Endothelial cell (in vitro differentiated cells): ENCODE measurements at places on chromosomes 6 and 20. TPM values are rescaled to one million over a fixed set of nuclear protein-coding genes. Genes with fewer than 3 reads are reported as not detected.

- no peak for DNase-seq
- H3K36me3 ChIP-seq = no peaks in the 10 kb centered on the region
- no peak overlapping the region for H3K27ac ChIP-seq
- no peak overlapping the region for H3K4me3 ChIP-seq
- H3K27me3 ChIP-seq = peaks cover 2% of the 10 kb centered on the region
These were observed 43.6 kb downstream of the SOD2 start for GRCh38 chr6:159649441-159649840.

DNA sequence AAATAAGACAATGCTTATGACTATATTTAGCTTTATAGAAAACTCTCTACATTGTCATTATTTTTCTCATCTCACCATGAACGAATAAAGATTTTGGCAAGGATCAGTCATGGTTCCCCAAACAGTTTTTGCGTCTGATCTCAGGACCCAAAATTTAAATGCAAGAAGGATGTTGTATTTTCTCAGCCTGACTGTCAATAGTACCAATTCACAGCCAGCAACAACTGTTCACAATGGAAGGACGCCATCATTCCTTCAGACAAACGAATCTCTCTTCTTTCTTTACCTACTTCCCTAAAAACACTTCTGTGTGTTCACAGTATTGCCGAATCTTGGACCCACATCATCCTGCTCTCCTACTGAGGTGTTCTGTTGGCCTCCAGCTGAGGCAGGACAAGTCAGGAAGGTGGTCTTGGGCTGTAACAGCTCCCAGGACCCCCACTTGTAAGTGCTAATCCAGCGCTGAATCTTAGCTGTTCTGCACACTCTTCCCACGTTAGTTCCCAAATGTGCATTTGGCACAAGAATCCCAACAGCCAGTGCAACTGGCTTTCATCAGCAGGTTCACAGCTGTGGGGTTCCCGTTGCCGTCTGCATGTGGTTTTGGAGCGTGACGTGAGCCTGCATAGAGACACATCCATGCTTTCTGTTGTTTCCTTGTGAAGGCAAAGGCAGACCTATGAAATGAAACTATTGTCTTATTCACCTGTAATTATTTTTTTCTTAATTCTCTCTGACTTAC is 600.0 kb downstream of the QKI start:
- H3K36me3 ChIP-seq = no peaks in the 10 kb centered on the region
- peaks cover 7% of the 10 kb centered on the region for H3K27me3 ChIP-seq
- no peak overlapping the region for H3K4me3 ChIP-seq
- peaks cover 6% of the 10 kb centered on the region for H3K4me1 ChIP-seq

GRCh38 chr20:53891306-53891894 is 179.0 kb downstream of the BCAS1 start:
- H3K36me3 ChIP-seq = no peaks in the 10 kb centered on the region
- no peak overlapping the region for H3K27ac ChIP-seq

SGK2 gene
- 0.85 TPM for total RNA-seq

KIF25 gene
- total RNA-seq = not detected

THBS2 gene
- total RNA-seq = 0.23 TPM

GRCh38 chr6:149129371-149130077 is 188.0 kb upstream of the TAB2 start:
- H3K27ac ChIP-seq = peak overlapping the region; percentile 84
- no peak for DNase-seq
- peaks cover 10% of the 10 kb centered on the region for H3K27me3 ChIP-seq
- peaks cover 49% of the 10 kb centered on the region for H3K4me1 ChIP-seq
- no peak overlapping the region for H3K4me3 ChIP-seq
- no peaks in the 10 kb centered on the region for H3K36me3 ChIP-seq

GRCh38 chr6:45679631-45680030 is 301.9 kb upstream of the SUPT3H start:
- DNase-seq = no peak
- H3K27me3 ChIP-seq = peaks cover 2% of the 10 kb centered on the region
- H3K4me3 ChIP-seq = peak overlapping the region; percentile 14
- H3K27ac ChIP-seq = peak overlapping the region; percentile 31

DNA sequence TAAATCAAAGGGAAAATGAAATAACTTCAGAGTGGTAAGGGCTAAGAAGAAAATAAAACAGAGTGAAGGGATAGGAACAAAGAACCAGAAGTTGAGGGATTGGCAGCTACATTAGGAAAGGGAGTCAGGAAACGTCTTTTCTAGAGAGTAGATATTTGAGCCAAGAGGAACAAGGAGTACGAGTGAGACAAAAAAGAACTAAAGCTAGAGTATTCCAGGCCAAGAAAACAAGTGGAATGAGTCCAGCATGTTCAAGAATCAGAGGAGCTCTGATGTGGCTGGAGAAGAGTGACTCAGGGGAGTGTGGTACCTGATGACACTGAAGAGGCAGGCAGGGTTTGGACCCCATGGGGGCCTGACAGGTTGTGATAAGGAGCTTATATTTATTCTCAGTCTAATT is 66.3 kb downstream of the CEP162 start:
- DNase-seq = no peak
- no peak overlapping the region for H3K27ac ChIP-seq
- H3K36me3 ChIP-seq = peaks cover 4% of the 10 kb centered on the region
- no peaks in the 10 kb centered on the region for H3K4me1 ChIP-seq
- no peaks in the 10 kb centered on the region for H3K27me3 ChIP-seq

DNA sequence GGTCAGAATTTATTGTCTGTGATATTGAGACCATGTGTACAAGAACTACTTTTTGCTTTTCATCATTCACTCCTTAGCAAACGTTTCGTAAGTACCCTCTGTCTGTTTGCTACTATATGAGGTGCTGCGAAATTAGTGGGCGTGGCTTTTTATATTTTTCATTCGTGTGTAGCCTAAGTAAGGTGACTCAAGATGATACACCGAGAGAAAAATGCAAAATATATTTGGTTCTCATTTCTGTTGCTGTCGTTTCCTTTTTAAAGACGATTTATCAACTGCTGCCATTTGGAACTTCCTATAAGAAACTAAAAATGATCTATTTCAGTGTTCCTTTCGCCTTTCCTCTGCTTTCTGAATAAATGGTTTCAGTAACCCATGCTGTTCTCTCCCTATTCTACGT is 61.2 kb downstream of the VAPB start:
- peaks cover 7% of the 10 kb centered on the region for H3K36me3 ChIP-seq
- no peak overlapping the region for H3K27ac ChIP-seq
- DNase-seq = no peak
- H3K4me3 ChIP-seq = no peak overlapping the region
- H3K4me1 ChIP-seq = peaks cover 14% of the 10 kb centered on the region
- no peaks in the 10 kb centered on the region for H3K27me3 ChIP-seq

DNA sequence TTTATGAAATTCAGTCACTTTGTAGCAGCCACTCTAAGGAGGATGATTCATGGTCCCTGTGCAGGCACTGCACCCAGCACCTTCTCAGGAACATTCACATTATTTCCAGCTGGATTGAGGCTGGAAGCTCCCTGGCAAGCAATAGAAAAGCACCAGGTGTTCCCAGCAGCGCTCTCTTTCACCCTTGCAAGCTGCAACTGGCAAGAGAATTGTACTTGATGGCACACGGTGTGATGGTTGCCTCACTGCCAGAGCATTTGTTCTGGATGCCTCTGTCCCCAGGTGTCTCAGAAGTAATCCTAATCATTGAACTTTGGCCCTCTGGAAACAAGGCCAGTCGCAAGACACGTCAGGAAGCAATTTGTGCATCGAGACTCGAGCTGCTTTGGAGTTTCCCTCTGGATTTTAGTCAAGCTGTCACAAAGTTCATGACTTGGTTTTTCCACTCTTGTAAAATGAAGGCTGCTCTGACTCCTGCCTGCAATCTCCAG is 24.9 kb upstream of the PHACTR2 start:
- no peaks in the 10 kb centered on the region for H3K36me3 ChIP-seq
- no peak overlapping the region for H3K4me3 ChIP-seq
- H3K4me1 ChIP-seq = peaks cover 35% of the 10 kb centered on the region
- no peak for DNase-seq
- H3K27ac ChIP-seq = no peak overlapping the region

DNA sequence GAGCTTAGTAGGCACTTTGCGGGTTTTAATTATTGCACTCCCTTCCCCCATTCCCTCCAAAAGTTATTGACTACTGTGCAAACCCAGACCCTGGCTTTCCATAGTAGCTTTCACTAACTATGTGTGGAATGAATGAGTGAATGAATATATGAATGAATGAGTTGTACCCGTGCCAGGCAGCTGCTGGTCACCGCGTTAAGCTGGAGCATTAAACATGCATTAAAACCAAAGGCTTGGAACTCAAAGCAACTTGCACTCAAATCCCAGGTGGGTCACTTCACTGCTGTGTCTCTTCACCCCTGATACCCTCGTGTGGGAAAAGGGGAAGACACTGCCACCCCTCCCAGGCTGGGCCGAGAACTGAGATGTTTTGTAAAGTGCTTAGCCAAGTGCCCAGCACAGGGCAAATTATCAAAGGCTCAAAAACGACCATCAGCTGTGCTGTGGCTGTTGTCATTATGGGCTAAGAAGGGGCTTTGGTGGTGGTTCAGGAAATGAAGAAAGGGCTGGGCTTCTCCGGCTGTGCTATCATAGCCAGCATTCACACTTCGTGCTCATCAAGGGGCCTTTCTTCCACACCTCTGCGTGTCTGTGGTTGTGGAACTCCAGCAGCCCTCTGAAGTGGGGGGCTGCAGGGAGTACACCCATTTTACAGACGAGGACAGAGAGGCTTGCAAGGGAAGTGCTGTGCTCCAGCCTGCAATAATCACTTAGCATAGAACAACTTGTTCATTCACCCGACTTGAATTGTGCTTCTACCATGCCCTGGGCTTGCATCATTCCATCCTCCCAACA is 60.2 kb upstream of the STX16 start:
- no peak for DNase-seq
- no peaks in the 10 kb centered on the region for H3K36me3 ChIP-seq

DNA sequence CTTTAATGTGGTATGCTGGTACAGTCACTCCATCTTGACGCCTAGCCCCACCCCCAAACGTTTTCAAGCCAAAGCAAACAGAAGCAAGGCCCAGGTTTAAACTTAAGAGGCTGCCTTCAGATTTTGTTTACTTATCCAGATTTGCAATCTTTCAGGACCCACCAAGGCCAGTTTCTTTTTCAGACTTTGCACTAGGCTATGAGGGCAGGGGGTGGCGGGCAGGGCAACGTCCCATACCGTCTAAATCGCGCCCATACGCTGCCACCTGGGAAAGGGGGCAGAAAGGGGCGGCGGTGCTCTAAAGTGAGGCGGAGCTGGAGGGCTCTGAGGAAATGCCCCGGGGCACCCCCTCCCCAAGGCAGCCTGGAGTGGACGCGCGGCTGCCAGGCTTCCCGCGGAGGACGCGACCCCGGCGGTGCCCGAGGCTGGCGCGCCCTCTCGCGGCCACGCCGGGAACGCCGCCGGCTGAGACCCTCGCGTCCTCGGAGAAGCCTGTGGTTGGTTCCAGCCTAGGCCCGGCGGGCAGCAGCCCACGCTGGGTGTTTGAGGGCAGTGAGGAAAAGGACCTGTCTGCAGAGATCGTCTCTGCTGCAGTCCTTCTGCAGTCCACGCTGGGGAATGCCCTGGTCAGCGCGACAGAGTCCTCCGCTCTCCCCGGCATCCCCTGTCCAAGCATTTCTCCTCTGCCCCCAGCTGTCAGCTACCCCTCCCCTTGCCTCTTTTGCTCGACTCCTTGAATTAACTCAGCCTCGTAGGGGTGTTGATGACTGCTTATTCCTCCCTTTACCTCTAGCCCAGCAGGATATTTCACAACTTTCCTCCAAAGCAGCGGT is 129.2 kb upstream of the PRND start:
- peaks cover 3% of the 10 kb centered on the region for H3K4me1 ChIP-seq
- H3K4me3 ChIP-seq = no peak overlapping the region
- peak; percentile 89 for DNase-seq
- no peak overlapping the region for H3K27ac ChIP-seq
- H3K27me3 ChIP-seq = no peaks in the 10 kb centered on the region
- H3K36me3 ChIP-seq = no peaks in the 10 kb centered on the region

- no peak overlapping the region for H3K4me3 ChIP-seq
- DNase-seq = no peak
- H3K27me3 ChIP-seq = no peaks in the 10 kb centered on the region
- H3K4me1 ChIP-seq = peaks cover 3% of the 10 kb centered on the region
- H3K27ac ChIP-seq = no peak overlapping the region
These were observed 41.5 kb downstream of the STXBP5 start for GRCh38 chr6:147245693-147246092.

DNA sequence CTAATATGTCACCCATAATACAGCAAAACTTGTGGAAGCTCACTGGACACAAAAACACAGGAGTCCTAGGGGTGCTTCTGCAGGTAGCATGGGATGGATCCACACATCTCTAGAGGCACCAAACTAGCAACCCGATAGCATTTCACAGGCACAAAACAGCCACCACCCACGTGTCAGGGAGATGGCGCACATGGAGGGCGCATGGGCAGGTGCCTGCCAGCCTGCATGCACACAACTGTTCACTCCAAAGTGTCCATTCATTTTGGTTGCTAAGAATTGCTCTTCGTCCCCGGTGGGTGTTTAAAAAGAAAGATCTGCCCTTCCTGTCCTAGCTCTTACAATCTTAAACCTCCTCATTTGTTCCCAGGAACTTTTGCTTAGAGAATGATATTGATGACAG is 171.3 kb downstream of the SYNDIG1 start:
- H3K4me3 ChIP-seq = no peak overlapping the region
- H3K27me3 ChIP-seq = peaks cover 3% of the 10 kb centered on the region
- no peaks in the 10 kb centered on the region for H3K36me3 ChIP-seq
- no peaks in the 10 kb centered on the region for H3K4me1 ChIP-seq

SDCBP2 gene
- 10.1 TPM for total RNA-seq

- H3K4me1 ChIP-seq = peaks cover 18% of the 10 kb centered on the region
- peaks cover 18% of the 10 kb centered on the region for H3K36me3 ChIP-seq
These were observed 204 bp downstream of the ADRM1 start for GRCh38 chr20:62303062-62303339.

GRCh38 chr6:128240024-128240428 is 280.4 kb downstream of the PTPRK start:
- DNase-seq = no peak
- no peaks in the 10 kb centered on the region for H3K27me3 ChIP-seq
- no peaks in the 10 kb centered on the region for H3K4me1 ChIP-seq
- H3K36me3 ChIP-seq = no peaks in the 10 kb centered on the region

- H3K4me3 ChIP-seq = no peak overlapping the region
- H3K4me1 ChIP-seq = peaks cover 10% of the 10 kb centered on the region
- peaks cover 5% of the 10 kb centered on the region for H3K36me3 ChIP-seq
- no peak overlapping the region for H3K27ac ChIP-seq
These were observed 92.4 kb downstream of the TMEM242 start for GRCh38 chr6:157230910-157231309.

UNC5CL gene
- 0.59 TPM for total RNA-seq

GRCh38 chr20:56513161-56514150 is 11.1 kb upstream of the FAM209A start:
- no peak overlapping the region for H3K4me3 ChIP-seq
- DNase-seq = no peak
- no peaks in the 10 kb centered on the region for H3K27me3 ChIP-seq
- no peak overlapping the region for H3K27ac ChIP-seq
